WTC11 (cell line): ENCODE measurements at places on chromosomes 11 and 22.

DNA sequence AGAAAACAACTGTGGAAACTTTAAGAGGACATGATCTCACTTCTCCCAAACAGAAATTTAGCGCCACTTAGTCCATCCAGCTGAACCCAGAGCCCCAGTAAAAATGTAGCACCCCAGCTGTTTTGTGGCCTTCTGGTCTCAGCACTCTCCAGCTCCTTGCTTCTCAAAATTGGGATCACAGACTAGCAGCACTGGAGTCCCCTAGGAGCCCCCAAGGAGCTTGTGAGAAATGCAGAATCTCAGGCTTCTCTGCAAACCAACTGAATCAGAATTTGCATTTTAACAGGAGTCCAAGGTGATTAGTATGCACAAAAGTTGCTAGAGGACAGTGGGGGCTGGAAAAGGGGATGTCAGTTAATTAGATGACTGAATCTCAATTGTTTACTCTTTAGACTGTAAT lies 89.8 kb upstream of the FIBIN start:
- DNase-seq, result no peak

DNA sequence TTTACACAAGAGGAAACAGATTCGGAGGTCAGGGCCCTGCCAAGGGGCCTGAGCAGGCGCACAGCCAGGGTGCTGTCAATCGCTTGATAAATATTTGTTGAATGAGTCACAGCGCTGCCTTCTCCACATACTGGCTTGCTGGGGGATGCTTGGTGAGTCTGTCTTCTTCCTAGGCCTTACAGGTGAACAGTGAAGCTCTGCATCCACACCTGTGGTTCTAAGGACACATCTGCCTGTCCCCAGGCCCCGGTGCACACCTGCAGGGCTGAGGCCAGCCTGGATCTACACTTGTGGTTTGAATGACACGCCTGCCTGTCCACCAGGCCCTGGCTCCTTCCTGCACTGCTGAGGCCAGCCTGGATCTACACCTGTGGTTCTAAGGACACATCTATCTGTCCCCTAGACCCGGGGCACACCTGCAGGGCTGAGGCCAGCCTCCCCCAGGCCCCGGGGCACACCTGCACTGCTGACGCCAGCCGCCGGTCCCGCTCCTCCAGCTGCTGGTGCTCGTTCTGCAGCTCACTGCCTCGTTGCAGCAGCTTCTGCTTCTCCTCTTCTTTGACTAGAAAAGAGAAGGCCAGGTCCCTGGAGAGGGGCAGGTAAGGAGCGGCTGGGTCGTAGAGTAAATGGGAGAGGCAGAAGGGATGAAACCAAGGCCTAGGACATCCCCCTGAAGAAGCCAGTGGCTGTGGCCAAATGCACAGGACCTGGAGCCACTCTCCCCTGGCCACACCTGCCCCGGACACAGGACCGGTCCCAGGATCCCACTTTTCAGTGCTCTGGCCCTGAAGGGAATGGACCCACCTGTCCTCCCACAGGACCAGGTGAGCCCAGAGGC lies 124.6 kb downstream of the PHF21B start:
- no peak for DNase-seq

DNA sequence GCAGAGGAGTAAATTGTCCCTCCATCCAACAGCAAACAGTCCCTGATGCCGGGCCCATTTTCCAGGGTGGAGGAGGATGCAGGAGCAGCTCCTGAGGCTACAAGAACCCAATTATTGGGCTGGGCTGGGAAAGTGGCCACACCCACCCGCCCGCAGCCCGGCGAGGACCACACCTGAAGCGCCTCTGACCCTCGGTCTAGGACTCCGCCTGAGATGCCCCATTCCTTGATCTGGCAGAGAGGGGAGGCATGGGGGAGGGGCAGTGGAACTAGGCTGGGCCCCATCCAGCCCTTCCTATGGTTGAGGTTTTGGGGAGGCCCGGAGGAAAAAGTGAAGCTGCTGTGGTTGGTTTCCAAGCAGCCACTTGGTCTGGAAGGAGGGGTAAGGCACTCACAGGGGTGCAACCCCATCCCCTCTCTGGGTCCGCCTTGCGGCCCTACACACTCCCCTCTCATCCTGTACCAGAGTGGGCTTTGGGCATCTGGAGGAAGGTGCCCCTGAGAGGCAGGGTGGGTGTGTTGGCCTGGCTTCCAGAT lies 2.4 kb upstream of the LGALS1 start:
- no peak for DNase-seq

DNA sequence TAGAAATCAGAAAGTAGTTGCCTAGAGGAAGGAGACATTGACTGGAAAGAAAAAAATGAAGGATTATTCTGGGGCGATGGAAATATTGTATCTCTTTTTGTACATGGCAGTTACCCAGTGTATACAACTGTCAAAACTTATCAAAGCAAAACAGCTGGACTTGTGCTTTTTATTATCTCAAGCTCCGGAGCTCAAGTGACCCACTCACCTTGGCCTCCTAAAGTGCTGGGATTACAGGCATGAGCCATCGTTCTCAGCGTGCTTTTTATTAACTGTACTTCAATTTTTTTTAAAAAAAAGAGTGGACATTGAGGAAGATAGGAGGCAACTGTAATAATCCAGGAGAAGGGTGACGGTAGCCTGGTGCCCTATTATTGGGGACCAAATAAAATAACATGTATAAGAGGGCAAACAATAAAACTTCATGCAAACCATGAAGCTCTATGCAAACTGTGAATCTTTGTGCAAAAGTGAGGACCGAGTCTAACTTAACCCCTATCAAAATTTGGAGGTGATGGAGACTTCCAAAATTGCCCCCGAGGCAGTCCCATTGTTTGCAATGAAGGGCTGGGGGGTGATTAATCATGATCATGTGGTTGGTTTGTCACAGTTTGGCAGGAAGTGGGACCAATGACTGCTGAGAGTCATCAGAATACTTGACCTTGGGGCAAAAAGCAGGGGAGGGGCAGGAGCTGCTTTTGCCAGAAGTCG lies 23.5 kb downstream of the FZD4 start:
- no peak for DNase-seq

- no peak for DNase-seq
Observed at GRCh38 chr11:2280208-2280607, 9.8 kb upstream of the ASCL2 start.

GRCh38 chr11:103699216-103699615 lies 337.2 kb upstream of the DDI1 start:
- DNase-seq, result no peak

DNA sequence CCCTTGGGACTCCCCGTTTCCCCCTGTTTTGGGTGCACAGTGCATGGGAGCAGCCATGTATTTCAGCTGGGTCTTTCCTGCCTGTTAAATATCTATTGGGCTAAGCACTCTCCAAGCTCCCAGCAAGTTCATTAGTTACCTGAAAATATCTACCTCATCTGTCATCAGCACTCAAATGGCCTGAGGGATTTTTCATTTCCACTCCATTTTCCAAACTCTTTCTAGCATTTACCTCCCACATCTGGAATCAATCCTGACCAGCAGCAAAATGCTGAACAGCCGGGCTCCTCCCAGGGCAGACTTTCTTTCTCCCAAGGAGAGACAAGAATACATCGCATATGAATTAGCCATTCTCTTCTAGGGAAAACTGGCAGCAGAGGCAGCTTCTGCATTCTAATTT lies 273.5 kb upstream of the MPPED2 start:
- DNase-seq, result no peak
